ENCODE measurements at places on chromosomes 16 and 17. TPM values are rescaled to one million over a fixed set of nuclear protein-coding genes. Genes with fewer than 3 reads are reported as not detected.
A peak's percentile ranks its signal among the peaks of the same experiment; 100 is the strongest.

DNA sequence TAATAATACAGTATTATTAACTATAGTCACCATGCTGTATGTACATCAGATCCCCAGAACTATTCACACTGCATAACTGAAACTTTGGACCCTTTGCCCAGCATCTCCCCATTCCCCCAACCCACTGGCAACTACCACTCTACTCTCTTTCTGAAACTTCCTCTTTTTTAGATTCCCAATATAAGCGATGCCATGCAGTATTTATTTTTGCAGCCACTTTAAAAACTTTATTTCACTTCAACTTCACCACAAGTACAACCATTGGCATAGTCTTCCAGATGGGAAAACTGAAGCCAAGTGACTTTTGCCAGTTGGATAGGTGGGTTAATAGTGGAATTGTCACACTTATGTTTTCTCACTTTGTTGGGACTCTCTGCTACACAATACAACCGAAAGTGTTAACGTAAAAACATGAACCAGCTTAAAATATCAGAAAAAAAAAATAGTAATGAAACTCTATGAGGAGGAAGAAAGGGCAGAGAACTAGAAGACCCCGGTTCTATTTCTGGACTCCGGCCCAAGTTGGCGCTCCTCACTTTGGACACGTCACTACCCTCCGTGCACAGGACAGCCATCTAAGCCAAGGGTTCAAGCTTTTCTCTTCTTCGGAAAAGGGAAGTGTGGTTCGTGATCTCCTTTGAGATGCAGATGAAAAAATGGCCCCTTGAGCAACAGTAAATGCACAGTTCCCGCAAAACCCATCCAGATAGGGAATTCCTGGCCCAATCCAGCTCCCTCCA is 743 bp downstream of the SHCBP1 start:
- H3K4me1 ChIP-seq: peaks cover 28% of the 10 kb centered on the region
- H3K27ac ChIP-seq: peak overlapping the region; percentile 14
- H3K36me3 ChIP-seq: no peaks in the 10 kb centered on the region
- H3K4me3 ChIP-seq: peak overlapping the region; percentile 71
- H3K27me3 ChIP-seq: no peaks in the 10 kb centered on the region

The PMP22 gene
- 30.0 TPM for total RNA-seq

- no peaks in the 10 kb centered on the region for H3K36me3 ChIP-seq
- H3K27ac ChIP-seq: no peak overlapping the region
- no peaks in the 10 kb centered on the region for H3K27me3 ChIP-seq
- H3K4me3 ChIP-seq: no peak overlapping the region
- peaks cover 22% of the 10 kb centered on the region for H3K4me1 ChIP-seq
These were observed 2.3 kb upstream of the GRB2 start for GRCh38 chr17:75407655-75408352.

The PDIA2 gene
- total RNA-seq: 1.1 TPM

- H3K4me1 ChIP-seq: peaks cover 10% of the 10 kb centered on the region
- no peak overlapping the region for H3K4me3 ChIP-seq
- H3K36me3 ChIP-seq: no peaks in the 10 kb centered on the region
- no peak for DNase-seq
- no peak overlapping the region for H3K27ac ChIP-seq
These were observed 4.4 kb downstream of the STX1B start for GRCh38 chr16:31006086-31006385.

The SNN gene
- 44.5 TPM for total RNA-seq

The TK2 gene
- total RNA-seq: 56.6 TPM

- peaks cover 22% of the 10 kb centered on the region for H3K4me1 ChIP-seq
- H3K27ac ChIP-seq: no peak overlapping the region
- no peak overlapping the region for H3K4me3 ChIP-seq
These were observed 6.3 kb downstream of the HAGH start for GRCh38 chr16:1820096-1820945.

DNA sequence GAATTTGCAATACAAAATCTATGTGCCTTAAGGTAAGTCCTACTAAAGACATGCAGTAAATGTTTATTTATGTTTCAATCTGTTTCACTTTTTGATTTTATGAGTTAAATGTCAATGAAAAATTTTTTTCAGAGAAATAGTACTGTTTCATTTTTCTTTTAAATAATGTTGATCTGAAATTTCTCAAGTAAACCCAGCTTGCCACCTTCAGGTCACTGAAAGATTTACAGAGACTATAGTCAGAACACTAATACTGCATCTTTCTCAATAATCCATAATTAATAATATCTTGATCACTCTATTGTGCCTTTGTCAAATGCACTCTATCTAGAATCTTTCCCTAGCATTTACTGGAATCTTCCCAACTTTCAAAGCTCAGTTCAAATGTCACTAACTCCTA is 6.5 kb upstream of the DHX40 start:
- no peak overlapping the region for H3K4me3 ChIP-seq
- no peaks in the 10 kb centered on the region for H3K36me3 ChIP-seq
- no peak overlapping the region for H3K27ac ChIP-seq
- no peak for DNase-seq

The GAS2L2 gene
- total RNA-seq: not detected

- peak overlapping the region; percentile 92 for H3K27ac ChIP-seq
- no peak for DNase-seq
- peaks cover 61% of the 10 kb centered on the region for H3K4me1 ChIP-seq
These were observed 22.5 kb downstream of the XPO6 start for GRCh38 chr16:28189245-28189644.

DNA sequence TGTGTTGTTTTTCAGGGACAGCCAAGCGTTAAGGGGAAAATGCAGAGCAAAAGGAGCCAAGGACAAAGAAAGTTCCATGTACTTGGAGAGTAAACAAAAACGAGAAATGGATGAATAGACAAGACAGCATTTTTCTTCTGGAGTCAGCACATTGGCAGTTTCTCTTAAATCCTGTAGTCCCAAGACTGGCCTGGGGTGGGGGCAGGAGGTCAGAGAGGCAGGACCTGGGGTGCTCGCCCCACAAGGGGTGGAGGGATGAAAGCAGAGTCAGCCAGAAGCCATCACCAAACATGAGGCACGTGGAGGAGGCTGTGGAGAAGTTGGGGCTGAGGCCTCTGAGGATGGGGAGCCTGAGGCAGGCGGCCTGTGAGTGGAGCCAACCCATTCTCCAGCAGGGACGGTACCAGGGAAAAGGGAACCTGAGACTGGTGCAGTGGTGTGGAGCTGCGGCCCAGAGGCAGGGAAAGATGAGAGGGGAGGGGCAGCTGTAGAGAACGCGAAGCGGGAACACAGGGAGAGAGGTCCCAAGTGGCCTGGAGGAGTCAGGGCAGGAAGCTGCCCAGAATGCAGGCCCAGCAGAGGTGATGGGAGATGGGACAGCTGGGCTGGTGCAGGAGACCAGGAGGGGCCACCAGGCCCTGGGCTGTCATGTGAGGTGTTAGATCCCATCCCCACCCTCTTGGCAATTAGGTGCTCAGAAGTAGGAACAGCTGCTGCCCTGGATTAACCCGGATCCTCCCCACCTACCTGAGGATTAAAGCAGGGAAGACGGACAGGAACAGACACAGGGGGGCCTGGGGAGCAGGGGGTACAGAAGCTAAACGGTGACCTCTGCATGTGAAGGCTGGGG is 3.3 kb downstream of the TLCD3B start:
- no peaks in the 10 kb centered on the region for H3K36me3 ChIP-seq
- H3K4me3 ChIP-seq: no peak overlapping the region
- H3K27ac ChIP-seq: no peak overlapping the region
- H3K4me1 ChIP-seq: no peaks in the 10 kb centered on the region
- no peak for DNase-seq

DNA sequence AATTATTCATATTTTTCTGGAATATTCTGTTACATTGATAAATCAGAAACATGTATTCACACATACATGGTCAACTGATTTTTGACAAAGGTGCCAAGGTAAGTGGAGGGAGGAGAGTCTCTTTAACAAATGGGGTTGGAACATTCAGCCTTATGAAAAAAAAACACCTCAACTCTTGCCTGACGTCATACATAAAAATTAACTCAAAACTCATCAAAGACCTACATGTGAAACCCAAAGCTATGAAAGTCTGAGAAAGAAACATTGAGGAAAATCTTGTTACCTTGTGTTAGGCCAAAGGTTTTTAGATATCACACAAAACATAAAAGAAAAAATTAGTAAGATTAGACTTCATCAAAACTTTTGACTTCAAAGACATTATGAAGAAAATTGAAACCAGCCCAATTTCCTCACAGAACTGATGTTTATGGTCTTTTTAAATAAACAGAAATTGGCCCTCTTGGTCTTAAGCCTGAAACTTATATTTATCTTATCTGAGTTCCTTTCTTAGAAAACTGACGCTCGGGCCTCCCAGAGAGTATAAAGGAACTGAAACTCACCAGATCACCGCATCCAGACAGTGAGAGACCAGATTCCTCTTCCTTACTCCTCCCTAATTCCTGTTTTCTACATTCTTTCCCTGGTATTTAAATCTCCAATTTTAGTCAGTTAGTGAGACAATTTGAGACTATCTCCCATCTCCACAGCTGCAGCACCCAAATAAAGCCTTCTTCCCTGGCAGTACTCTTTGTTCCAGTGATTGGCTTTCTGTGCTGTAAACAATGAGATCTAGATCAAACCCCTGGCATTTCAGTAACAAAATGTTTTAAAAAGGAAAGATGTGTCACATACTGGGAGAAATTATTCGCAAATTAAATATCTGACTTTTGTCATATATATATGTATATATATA is 4.0 kb downstream of the HYDIN start:
- H3K4me1 ChIP-seq: no peaks in the 10 kb centered on the region
- no peaks in the 10 kb centered on the region for H3K27me3 ChIP-seq
- H3K4me3 ChIP-seq: no peak overlapping the region

GRCh38 chr16:821751-822150 is 21.2 kb upstream of the GNG13 start:
- H3K36me3 ChIP-seq: no peaks in the 10 kb centered on the region
- H3K27me3 ChIP-seq: peaks cover 58% of the 10 kb centered on the region
- no peak overlapping the region for H3K4me3 ChIP-seq
- no peak for DNase-seq
- peaks cover 20% of the 10 kb centered on the region for H3K4me1 ChIP-seq

The PNMT gene
- total RNA-seq: not detected

DNA sequence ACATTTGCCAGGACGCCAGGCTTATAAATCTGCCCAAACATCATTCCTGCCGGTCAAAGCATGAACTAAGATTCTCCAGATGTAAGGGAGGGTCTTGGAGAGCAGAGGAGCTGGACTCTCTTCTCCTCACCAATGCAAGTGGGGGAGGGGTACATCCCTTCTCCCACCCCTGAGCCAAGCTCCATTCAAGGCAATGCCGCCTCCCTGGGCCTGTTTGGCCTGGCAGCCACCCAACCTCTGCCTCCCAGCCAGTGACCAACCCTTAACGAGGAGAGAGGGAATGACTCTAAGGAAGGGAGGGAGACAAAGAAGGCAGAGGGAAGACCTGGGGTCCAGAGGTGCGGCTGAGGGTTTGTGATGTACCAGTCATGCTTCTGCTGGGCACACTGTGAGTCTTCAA is 13.8 kb downstream of the C17orf50 start:
- H3K4me3 ChIP-seq: no peak overlapping the region
- no peaks in the 10 kb centered on the region for H3K36me3 ChIP-seq
- no peaks in the 10 kb centered on the region for H3K27me3 ChIP-seq
- no peaks in the 10 kb centered on the region for H3K4me1 ChIP-seq

DNA sequence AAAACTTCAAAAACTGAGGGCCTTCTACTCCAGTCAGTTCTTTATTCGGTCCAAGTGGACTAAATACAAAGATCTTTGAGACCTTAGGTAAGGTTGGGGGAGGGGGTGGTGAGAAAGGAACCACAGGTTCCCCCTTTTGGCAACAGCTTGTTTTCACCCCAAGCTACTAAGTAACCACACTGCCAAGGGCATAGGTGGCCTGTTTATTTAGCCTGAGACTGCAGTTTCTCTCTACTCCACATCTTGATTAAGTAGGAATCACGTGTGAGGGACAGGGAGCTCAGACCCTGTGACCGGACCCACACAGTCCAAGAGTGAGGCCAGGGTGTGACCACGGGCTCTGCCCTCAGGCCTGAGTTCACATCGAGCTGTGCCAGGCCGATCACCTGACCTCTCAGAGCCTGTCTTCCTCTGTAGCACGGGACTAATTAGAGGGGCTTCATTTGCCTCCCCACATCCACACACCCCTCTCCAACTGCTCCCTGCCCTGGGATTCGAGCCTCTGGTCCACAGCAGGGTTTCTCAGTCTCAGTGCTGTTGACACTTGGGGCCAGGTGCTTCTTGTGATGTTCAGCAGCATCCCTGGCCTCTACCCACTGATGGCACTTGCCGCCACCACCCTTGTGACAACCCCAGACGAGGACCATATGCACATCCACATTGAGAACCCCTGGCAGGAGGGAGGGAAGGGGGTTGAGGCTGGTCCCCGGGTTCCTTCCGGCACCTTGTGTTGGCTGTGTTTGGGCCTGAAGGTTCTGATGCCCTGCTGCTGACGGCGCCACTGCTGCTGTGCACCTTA is 17.8 kb downstream of the ST6GALNAC2 start:
- H3K4me1 ChIP-seq: peaks cover 48% of the 10 kb centered on the region
- H3K36me3 ChIP-seq: peaks cover 51% of the 10 kb centered on the region
- H3K27ac ChIP-seq: peak overlapping the region; percentile 70
- no peak overlapping the region for H3K4me3 ChIP-seq

The UMOD gene
- total RNA-seq: not detected

The BAHCC1 gene
- 10.2 TPM for total RNA-seq

The HLF gene
- total RNA-seq: 32.0 TPM

The C16orf54 gene
- total RNA-seq: 34.6 TPM

DNA sequence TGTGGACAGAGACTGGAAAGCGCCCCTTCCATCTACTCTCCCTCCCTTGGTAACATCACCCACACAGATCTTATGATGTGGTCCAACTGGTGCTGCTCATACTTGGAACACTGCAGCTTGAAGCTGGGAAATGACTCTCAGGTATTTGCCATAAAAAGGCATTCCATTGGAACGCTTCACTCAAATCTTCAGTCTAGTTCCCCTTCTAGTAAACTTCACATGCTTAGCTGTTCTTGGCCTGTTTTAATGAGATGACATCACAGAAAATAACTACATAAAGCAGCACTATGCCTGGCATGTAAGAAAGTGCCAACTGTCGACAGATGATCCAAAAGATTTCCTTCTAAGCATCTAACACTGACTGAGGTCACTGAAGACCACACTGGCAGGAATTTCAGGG is 9.3 kb downstream of the ZNF263 start:
- no peak for DNase-seq
- no peak overlapping the region for H3K4me3 ChIP-seq
- H3K36me3 ChIP-seq: peaks cover 54% of the 10 kb centered on the region
- H3K27me3 ChIP-seq: no peaks in the 10 kb centered on the region
- no peak overlapping the region for H3K27ac ChIP-seq

DNA sequence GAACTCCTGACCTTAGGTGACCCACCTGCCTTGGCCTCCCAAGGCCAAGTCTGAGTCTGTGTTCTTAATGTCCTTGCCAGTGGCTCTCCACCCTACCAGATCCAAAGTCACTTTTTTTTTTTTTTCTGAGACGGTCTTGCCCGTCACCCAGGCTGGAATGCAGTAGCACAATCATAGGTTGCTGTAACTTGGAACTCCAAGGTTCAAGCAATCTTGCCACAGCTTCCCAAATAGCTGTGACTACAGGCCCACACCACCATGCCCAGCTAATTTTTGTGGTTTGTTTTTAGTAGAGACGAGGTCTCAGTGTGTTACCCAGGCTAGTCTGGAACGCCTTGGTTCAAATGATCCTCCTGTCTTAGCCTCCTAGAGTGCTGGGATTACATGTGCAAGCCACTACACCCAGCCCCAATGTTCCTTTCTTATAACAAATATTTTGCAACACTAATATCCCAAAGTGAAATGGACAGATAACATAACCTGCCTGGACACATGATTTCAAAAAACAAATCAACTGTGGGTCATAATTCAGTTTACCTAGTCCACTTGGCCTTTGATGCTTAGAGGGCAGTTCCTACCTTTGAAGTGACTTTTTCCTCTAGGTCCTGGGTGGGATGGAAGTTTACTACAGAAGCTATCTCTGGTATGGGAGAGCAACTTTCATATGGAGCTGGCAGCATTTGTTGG is 4.0 kb upstream of the RAPGEFL1 start:
- H3K4me3 ChIP-seq: no peak overlapping the region
- peaks cover 14% of the 10 kb centered on the region for H3K4me1 ChIP-seq
- no peak for DNase-seq
- H3K36me3 ChIP-seq: peaks cover 73% of the 10 kb centered on the region
- no peak overlapping the region for H3K27ac ChIP-seq
- peaks cover 10% of the 10 kb centered on the region for H3K27me3 ChIP-seq

All from spleen (tissue), 13 donors.